Ascending aorta (tissue), 2 donors: ENCODE measurements at places on chromosomes 16 and 17.

GRCh38 chr16:75286389-75286788 lies 35.0 kb upstream of the BCAR1 start:
- DNase-seq, result no peak

DNA sequence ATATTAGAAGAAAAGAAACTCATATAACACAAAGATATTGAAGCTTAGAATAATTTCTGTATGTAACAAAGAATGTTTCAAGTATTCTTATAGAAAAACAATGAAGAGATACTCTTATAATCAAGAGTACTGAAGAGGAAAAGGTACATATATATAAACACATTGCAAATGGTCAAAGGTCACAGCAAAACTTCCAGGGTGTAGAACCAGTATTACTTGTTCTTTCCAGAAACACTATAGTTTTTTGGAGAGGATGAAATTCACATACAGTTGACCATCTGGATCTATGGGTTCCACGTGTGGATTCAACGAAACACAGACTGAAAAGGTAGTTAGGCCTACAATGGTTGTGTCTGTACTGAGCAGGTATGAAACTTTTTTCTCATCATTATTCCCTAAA lies 22.6 kb downstream of the PRPSAP1 start:
- no peak for DNase-seq

DNA sequence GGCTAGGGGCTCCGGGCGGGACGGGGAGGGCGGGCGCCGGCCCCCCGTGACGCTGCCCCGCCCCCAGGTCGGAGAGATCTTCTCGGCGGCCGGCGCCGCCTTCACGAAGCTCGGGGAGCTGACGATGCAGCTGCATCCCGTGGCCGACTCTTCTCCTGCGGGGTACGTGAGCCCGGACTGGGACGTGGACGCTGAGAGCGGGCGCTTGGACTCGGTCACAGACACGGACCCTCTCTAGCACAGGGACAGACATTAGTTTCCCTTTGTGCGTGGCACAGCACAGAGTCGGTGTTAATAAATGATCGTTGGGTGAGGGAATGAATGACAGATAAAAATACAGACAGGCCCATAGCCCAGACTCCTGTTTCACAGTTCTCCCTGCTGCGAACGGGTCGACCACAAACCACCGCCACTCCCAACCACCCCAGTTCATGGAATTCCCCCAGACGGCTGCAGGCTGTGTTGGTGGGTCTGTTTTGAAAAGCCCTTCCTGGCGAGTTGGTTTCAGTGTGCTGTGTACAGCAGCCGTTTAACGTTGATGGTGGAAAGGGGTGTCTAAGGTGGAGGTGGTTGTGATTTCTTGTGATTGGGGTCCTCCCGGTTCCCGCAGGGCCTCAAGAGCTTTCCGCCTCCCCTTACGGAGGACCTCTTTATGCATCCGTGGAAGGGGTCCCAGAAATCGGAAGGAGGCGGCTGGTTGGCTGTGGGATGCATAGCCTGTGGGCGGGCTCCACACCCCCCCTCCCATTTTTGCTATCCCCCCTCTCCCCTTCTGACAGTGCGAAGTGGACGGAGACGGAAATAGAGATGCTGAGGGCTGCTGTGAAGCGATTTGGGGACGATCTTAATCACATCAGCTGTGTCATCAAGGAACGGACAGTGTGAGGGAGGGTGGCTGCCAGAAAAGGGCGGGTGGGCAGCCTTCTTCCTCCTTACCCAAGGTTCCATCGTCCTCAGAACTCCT lies 2.9 kb downstream of the RNASEK start:
- peak; percentile 72 for DNase-seq

GRCh38 chr16:12901597-12902461 lies at the start of gene SHISA9:
SHISA9 (plus strand) TSS chr16:12901598.
- DNase-seq, result no peak

GRCh38 chr17:49509588-49509917 lies 14.5 kb downstream of the NGFR start:
- no peak for DNase-seq

DNA sequence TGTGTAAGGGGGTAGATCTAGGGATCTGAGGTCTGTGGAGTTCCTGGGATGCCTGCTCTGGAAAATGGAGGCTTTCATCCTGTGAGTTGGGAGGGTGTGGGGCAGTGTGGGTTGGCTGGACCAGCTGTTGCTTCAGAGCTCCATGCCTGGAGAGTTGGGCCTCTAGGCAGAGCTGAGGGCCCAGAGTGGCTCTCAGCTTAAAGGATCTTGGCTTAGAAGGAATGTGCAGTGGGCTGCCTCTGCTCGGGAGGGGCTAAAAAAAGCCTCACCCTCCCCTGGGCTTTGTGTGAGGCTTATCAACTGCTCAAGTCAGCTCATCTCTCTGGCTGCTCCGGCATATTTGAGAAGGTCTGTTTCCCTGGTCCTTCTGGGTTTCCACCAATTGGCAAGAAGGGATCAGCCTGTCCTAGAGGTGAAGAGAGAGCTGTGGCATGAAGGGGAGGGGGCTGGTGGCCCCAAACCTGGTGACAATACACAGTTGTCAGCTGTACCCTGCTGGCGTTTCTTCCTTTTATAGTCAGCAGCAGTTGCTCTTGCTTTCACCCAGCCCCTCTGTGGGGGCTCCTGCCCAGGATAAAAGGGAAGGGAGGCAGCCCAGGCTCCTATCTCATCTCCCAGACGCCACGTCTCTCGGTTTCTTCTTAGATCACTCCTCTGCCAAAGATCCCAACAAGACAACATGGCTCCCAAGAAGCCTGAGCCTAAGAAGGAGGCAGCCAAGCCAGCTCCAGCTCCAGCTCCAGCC lies at the start of gene MYL4:
Gene MYL4, plus strand, starts transcription at position 605 of the 745 bp plus-strand sequence. Its CDS starts 75 bp downstream, at position 680.
- DNase-seq, result no peak

- DNase-seq, result no peak
These were observed 87.4 kb downstream of the ANKRD11 start for GRCh38 chr16:89402962-89403361.

- DNase-seq, result no peak
These were observed 49.4 kb upstream of the GSE1 start for GRCh38 chr16:85563515-85564276.

GRCh38 chr17:1713878-1714426 lies 3.8 kb upstream of the TLCD2 start:
- no peak for DNase-seq

- DNase-seq, result no peak
These were observed 8.8 kb upstream of the KRT31 start for GRCh38 chr17:41406205-41406604.

DNA sequence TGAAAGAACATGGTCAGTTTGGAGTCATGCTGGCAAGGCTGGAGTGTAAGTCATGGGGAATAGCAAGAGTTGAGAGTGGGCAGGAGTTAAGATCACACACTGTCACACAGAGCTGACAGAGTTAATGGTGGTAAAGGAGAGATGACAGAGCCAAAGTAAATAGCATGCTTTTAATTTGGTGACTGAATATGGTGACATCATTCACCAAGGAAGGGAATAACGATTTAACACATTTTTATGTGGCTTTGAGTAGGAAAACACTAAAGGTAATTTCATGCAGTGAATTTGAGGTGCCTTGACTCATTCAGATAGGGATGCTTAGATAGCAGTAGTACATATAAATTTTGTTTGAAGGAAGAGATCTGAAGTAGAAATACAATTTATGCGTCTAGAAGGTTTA lies 42.1 kb downstream of the SYNRG start:
- DNase-seq, result no peak

- DNase-seq, result no peak
These were observed 359.0 kb upstream of the TBX2 start for GRCh38 chr17:61040666-61041065.

- DNase-seq, result no peak
These were observed 2.1 kb upstream of the MFAP4 start for GRCh38 chr17:19388791-19389785.

- no peak for DNase-seq
These were observed 11.4 kb upstream of the NDRG4 start for GRCh38 chr16:58488531-58488930.

DNA sequence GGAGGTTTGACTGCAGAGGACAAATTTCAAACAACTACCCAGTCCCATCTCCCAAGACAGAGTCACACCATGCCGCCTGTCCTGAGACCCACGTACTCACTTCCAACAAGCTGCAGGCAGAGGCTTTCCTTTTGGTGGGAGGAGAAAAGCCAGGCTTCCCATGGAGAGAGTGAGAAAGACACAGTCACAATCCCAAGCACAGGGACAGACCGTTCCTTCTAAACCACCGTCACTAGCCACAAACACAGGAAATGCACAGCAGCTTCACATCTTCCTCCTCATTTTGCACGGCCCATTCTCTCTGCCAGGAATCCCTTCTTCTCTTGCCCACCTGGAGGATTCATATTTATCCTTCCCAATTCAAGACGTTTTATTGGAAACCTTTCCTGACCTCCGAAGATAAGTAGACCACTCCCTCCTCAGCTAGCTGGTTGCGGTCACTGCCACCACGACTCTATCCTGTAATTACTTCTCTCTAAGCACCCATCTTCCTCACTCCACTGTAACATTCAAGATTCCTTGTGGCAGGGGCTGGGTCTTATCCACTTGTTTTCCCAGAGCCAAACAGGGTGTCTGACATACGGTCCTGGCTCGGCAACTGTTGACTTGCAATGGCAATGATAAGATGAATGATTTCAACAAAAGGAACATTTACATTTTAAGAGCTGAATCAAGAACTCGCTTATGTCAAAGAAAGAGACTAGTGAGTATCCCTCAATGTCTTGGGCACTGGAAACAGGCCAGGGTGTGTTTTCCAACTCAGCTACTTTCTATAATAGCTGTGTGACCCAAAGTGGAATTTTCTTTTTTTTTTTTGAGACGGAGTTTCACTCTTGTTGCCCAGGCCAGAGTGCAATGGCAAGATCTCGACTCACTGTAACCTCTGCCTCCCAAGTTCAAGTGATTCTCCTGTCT lies 87.6 kb downstream of the XYLT1 start:
- DNase-seq, result no peak

GRCh38 chr17:6381526-6382465 lies 53.1 kb downstream of the AIPL1 start:
- no peak for DNase-seq

DNA sequence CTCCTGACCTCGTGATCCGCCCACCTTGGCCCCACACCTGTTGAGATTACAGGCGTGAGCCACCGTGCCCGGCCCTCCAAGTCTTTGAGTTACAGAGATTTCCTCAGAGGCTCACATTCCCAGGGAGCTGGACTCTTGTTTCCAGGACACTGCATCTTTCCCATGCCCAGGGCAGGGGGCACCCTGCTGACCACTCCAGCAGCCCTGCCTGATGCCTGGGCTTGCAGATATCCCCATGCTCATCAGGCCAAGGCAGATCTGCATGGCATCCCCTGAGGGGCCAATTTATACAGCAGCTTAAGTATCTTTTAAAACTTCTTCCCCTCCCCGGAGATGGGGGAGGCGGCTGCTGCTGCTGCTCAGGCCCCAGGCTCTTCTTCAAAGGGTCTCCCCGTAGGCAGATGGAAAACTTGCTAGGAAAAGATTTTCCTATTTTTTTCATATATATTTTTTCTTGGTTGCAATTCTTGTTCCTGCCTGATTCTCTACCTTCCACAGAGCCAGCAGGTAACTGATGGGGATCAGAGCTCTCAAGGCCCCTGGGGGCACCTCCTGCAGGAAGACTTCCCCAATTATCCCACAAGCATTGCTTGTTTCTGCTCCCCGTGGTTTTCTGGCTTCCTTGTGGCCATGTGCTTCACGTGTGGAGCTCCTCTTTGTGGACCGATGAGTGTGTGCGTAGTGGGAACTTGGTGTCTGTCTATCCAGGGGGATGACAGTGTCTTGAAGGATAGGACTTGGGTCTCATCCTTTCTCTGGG lies 102.2 kb upstream of the SDK2 start:
- no peak for DNase-seq

- no peak for DNase-seq
These were observed 879.7 kb upstream of the EEF2KMT start for GRCh38 chr16:5977329-5977728.

DNA sequence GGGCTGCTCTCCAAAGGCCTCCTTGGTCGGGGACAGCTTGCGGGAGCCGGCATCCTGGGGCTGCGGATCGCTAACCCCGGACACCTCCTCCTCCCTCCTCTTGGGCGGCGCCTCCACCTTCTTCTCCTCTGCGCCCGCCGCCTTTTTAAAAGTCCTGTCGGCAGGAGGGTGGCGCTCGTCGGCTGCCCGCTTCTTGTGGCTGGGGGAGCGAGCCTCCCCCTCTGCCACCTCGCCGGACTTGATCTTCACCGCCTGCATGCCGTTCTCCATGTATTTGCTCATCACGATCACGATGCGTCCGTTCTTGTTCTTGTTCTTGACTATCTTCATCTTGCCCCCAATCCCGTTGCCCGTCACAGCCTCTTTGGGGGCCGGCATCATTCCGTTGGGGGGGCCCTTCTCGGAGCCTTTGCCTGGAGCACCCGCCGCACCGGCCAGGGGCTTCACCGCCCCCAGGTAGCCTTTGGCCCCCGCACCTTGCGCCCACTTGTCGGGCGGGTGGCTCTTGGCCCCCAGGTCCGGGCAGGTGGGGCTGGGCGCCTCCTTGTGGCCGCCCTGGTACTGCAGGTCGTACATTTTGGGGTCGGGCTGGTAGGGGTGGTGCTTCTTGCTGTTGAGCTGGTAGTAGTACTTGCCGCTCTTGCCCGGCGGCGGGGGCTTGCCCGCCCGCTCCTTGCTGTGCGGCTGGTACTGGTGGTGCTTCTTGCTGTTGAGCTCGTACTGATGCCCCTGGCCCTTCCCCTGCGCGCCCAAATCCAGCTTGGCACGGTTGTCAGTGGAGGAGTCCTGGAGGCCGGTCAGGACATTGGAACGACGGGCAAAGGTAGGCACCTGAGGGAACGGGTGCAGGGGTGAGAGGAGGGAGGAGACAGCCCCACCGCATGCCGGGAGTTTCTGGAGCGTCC lies 4.4 kb downstream of the CBX4 start:
- no peak for DNase-seq

DNA sequence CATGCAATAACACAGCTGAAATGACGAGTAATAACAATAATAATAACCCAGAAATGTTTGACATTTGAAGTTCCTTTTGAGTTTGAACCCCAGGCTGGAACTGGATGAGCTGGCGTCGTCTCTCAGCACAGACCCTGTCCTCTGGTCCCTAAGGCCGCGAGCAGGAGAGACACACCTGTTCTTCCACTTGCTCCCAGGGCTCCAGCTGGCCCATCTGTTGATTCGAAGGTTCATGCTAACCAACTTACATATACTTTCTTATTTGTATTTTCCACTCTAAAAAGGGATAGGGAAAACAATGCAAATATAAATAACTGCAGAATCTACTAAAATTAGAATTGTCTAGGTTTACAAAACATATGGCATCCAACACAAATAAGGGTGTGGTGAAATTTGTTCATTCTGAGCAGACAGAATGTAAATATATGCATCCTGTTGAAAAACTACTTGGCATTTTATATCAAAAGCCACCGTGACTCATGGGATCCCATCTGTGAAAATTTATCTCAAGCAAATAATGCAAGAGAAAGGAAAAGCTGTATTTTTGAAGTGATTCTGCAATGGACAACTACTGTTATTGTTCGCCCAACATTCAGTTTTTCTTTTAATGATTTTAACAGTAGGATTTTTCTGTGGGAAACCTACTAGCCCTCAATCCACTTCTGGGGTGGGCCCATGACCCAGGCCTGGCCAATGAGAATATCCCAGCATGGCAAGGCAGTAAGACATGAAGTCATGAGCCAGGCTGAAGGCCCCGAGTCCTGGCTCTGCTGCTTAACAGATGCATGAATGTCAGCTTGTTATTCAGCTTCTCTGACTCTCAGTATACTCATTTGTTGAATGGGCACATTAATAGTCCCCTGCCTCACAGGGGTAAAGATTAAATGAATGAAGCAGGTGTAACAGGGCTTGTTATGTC lies 13.2 kb upstream of the RGS9 start:
- no peak for DNase-seq
